ENCODE measurements at places on chromosomes 12 and 14. TPM values are rescaled to one million over a fixed set of nuclear protein-coding genes. Genes with fewer than 3 reads are reported as not detected.

Gene PACS2
- total RNA-seq, result 101 TPM

Gene TEDC1
- total RNA-seq, result 3.2 TPM

Gene TMTC2
- total RNA-seq, result 17.1 TPM

Gene SFSWAP
- 21.4 TPM for total RNA-seq

Gene SVOP
- total RNA-seq, result not detected

Gene LRRC43
- 1.2 TPM for total RNA-seq

Gene HPD
- 1.4 TPM for total RNA-seq

Gene PTGER2
- 8.2 TPM for total RNA-seq

Gene LTBP2
- 517 TPM for total RNA-seq

Gene SOS2
- total RNA-seq, result 20.1 TPM

Gene MSI1
- total RNA-seq, result 0.20 TPM

Gene LMNTD1
- 0.63 TPM for total RNA-seq

Gene SERPINA12
- total RNA-seq, result not detected

Gene KCNMB4
- total RNA-seq, result 1.6 TPM

Gene GDF3
- not detected for total RNA-seq

Gene ARHGEF40
- 36.0 TPM for total RNA-seq

Gene DAO
- total RNA-seq, result not detected

Gene LPAR5
- not detected for total RNA-seq

Gene GATC
- 17.0 TPM for total RNA-seq

Gene VASH1
- 7.7 TPM for total RNA-seq

Gene ARHGEF25
- total RNA-seq, result 31.5 TPM

Gene SLC5A8
- not detected for total RNA-seq
